CD4-positive, alpha-beta T cell (primary cell): ENCODE measurements at places on chromosomes 3 and 15.

- peaks cover 6% of the 10 kb centered on the region for H3K4me1 ChIP-seq
- DNase-seq = no peak
- H3K36me3 ChIP-seq = no peaks in the 10 kb centered on the region
- no peaks in the 10 kb centered on the region for H3K27me3 ChIP-seq
Observed at GRCh38 chr3:142276781-142277180, 51.4 kb upstream of the GK5 start.

- H3K27me3 ChIP-seq = no peaks in the 10 kb centered on the region
- H3K4me3 ChIP-seq = no peak overlapping the region
- no peaks in the 10 kb centered on the region for H3K4me1 ChIP-seq
- no peak overlapping the region for H3K27ac ChIP-seq
- H3K36me3 ChIP-seq = no peaks in the 10 kb centered on the region
- no peak for DNase-seq
Observed at GRCh38 chr15:99895956-99896311, 162.7 kb upstream of the LYSMD4 start.

- no peaks in the 10 kb centered on the region for H3K4me1 ChIP-seq
- no peak overlapping the region for H3K4me3 ChIP-seq
- no peaks in the 10 kb centered on the region for H3K27me3 ChIP-seq
Observed at GRCh38 chr3:177378168-177378567, 180.9 kb upstream of the TBL1XR1 start.

DNA sequence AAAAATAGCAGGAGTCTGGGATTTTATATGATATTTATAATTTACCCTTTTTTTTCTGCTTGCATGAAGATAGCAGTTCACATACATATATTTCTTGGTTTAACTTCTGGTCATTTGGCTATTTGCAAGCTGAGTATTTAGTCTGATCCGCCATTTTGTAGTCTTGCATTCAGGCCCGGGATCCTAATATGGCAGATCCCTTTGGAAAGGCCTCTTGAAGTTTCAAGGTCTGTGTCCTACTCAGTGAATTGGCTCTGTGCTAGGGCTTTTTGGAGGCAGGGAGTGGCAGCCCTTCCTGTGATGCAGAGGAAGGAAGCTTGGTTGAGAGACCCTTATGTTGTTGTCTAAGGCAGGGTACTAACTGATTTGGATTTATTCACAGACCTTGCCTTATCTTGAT is 2.9 kb downstream of the SNRPN start:
- H3K4me1 ChIP-seq = peaks cover 8% of the 10 kb centered on the region
- no peak for DNase-seq
- H3K4me3 ChIP-seq = no peak overlapping the region
- peaks cover 9% of the 10 kb centered on the region for H3K36me3 ChIP-seq

DNA sequence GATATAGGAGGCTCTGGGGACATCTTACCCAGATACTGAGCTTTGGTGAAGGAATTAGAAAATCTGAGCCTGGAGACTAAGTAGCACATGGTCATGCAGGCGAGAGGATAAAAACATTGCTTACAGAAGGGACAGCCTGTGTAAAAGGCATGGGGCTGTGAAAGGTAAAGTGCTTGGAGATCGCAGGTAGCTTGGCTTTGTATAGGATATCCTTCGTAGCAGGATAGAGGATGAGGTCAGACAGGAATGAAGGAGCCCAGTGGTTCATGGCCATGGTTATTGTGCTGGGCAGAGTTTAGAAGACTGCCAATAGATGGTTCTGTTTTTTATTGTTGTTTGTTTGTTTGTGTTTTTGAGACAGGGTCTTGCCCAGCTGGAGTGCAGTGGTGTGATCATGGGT is 82.5 kb downstream of the SLMAP start:
- H3K36me3 ChIP-seq = no peaks in the 10 kb centered on the region
- no peaks in the 10 kb centered on the region for H3K4me1 ChIP-seq
- no peak overlapping the region for H3K27ac ChIP-seq
- no peak overlapping the region for H3K4me3 ChIP-seq
- no peak for DNase-seq

DNA sequence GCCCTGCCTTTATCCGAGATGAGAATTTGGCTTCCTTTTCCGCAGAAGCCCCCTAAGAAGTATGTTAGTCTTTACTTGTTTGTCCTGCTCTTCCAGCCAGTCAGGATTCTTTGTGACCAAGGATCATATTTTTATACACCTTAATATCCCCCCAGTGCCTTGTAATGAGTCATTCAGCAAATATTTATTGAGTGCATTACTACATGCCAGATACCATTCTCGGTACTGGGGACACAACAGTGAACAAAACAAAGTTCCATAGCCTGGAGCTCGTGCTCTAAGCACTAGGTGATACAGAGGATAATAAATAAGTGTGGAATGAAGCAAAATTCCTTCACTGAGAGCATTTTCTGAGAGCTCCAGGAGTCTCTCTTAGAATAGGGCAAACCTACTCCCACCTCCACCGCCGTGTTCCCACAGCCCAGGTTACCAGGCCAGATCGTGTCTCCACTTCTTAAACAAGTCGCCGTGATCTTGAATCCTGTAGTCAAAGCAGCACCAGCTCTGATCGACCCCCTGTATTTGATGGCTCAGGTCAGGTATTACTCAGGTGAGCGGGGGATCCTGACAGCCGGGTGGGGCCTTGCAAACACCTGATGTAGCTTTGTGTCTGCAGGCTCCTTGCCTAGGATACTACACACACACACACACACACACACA is 18.5 kb downstream of the TTC21A start:
- H3K36me3 ChIP-seq = no peaks in the 10 kb centered on the region
- H3K4me1 ChIP-seq = peaks cover 20% of the 10 kb centered on the region
- H3K4me3 ChIP-seq = no peak overlapping the region
- no peak for DNase-seq

DNA sequence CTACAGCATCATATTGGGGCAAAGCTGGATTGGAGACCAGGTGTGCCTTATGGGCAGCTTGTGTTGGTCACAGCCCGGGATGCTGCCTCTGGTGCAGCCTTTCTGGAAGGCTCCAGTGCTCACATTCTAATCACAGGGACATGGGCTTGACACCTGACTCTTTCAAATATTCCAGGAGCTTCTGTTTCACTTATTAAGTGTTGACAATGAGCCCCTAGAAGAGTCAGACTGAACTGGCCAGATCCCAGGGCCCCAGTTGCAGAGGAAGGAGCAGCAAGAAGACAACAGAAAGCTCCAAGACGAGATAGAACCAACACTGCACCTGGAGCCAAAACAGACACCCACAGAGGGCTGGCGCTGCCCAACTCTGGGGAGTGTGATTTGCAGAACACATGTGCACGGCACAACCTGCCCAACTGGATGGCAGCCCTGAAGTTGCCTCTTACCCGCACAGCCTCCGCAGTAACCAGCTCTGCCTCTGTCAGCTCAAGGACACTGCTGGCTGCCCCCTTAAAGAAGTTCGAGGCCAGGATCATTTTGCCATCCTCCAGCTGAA is 30.3 kb downstream of the ALDH1L1 start:
- no peak overlapping the region for H3K27ac ChIP-seq
- H3K4me1 ChIP-seq = no peaks in the 10 kb centered on the region
- no peak overlapping the region for H3K4me3 ChIP-seq
- DNase-seq = no peak
- H3K27me3 ChIP-seq = peaks cover 3% of the 10 kb centered on the region

GRCh38 chr15:70034596-70034995 is 63.1 kb downstream of the TLE3 start:
- H3K27ac ChIP-seq = no peak overlapping the region
- DNase-seq = no peak
- no peaks in the 10 kb centered on the region for H3K4me1 ChIP-seq
- H3K27me3 ChIP-seq = no peaks in the 10 kb centered on the region
- no peak overlapping the region for H3K4me3 ChIP-seq

GRCh38 chr15:71699977-71700376 is 110.4 kb upstream of the NR2E3 start:
- H3K4me3 ChIP-seq = no peak overlapping the region
- no peaks in the 10 kb centered on the region for H3K4me1 ChIP-seq
- DNase-seq = no peak
- H3K27ac ChIP-seq = no peak overlapping the region
- no peaks in the 10 kb centered on the region for H3K36me3 ChIP-seq

- H3K27ac ChIP-seq = peak overlapping the region; percentile 88
- peak overlapping the region; percentile 37 for H3K4me3 ChIP-seq
Observed at GRCh38 chr15:63497642-63498467, 6.5 kb upstream of the USP3 start.

GRCh38 chr3:155385896-155386625 is 92.6 kb upstream of the STRIT1 start:
- H3K4me1 ChIP-seq = no peaks in the 10 kb centered on the region
- DNase-seq = no peak
- H3K4me3 ChIP-seq = no peak overlapping the region
- no peaks in the 10 kb centered on the region for H3K36me3 ChIP-seq
- no peak overlapping the region for H3K27ac ChIP-seq
